Bronchial epithelial cell (primary cell): ENCODE measurements at places on chromosomes 5 and 9.
A peak's percentile ranks its signal among the peaks of the same experiment; 100 is the strongest.

GRCh38 chr9:89435071-89435823 lies 62.7 kb downstream of the SEMA4D start:
- DNase-seq = peak; percentile 44

GRCh38 chr9:123284656-123285055 lies 16.3 kb upstream of the STRBP start:
- DNase-seq = no peak

- no peak for DNase-seq
Observed at GRCh38 chr5:125177340-125177739, 430.9 kb upstream of the ZNF608 start.

DNA sequence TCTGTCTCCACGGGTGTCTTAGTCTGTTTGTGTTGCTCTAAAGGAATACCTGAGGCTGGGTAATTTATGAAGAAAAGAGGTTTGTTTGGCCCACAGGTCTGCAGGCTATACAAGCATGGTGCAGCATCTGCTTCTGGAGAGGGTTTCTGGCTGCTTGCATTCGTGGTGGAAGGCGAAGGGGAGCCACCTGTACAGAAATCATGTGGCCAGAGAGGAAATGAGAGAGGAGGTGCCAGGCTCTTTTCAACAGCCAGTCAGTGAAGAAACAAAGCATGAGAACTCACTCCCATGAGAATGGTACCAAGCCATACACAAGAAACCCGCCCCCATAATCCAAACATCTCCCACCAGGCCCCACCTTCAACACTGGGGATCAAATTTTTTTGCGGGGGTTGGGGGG lies 53.4 kb downstream of the PFDN1 start:
- DNase-seq = no peak

GRCh38 chr5:14572385-14572784 lies 9.2 kb upstream of the OTULINL start:
- DNase-seq = no peak

DNA sequence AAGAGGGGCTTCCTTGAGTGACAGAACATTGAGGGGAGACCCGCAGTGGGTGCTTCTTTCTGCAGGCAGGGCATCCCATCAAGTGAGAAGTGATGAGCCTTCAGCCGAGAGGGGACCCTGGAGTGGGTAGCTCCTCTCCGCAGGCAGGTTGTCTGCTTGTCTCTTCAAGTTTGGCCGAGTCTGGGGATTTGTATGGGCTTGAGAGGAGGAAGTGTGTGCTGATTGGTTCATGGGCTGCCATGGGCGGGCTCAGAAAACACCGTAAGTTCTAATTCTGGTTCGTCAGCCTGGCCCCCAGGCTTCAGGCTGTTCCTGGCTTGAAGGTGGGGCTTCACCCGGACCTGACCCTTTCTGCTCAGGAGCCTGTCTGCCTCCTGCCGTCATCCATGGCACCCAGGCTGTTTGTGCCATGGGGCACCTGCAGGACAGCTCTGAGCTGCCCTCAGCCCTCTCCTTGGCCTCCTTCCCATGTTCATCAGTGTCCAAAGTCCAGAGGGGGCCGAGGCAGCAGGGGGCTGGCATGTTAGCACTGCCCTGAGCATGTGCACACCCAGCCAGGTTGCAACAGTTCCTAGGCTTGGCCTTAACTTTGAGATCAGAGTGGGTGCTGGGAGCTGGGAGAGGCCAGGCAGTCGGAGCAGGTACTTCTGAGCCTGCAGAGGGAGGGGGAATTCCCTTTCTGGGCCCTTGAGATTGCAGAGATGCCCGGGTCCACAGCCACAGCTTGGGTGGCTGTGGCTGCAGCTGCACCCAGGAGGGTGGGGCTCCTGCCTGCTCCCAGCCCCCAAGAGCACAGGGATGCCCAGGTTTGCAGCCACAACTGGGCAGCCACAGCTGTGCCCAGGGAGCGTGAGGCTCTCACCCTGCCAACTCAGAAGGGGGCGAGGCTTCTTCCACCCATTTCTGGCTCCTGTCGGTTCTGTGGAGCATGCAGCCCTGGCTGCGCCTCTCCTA lies 13.5 kb upstream of the DHFR start:
- no peak for DNase-seq

- no peak for DNase-seq
Observed at GRCh38 chr5:34977934-34978613, 48.7 kb downstream of the DNAJC21 start.

GRCh38 chr5:169169783-169170182 lies 131.2 kb downstream of the SLIT3 start:
- DNase-seq = no peak
